ENCODE measurements at places on chromosomes 7 and 10. TPM values are rescaled to one million over a fixed set of nuclear protein-coding genes. Genes with fewer than 3 reads are reported as not detected.

- DNase-seq, result no peak
Measured at GRCh38 chr7:147182874-147183273, 1066.3 kb downstream of the CNTNAP2 start.

GRCh38 chr10:133276435-133277201 is at the start of gene ADAM8:
TSS of gene ADAM8 (minus strand) at chr10:133276868. CDS start at chr10:133276817, 51 bp downstream.
- DNase-seq, result no peak

DNA sequence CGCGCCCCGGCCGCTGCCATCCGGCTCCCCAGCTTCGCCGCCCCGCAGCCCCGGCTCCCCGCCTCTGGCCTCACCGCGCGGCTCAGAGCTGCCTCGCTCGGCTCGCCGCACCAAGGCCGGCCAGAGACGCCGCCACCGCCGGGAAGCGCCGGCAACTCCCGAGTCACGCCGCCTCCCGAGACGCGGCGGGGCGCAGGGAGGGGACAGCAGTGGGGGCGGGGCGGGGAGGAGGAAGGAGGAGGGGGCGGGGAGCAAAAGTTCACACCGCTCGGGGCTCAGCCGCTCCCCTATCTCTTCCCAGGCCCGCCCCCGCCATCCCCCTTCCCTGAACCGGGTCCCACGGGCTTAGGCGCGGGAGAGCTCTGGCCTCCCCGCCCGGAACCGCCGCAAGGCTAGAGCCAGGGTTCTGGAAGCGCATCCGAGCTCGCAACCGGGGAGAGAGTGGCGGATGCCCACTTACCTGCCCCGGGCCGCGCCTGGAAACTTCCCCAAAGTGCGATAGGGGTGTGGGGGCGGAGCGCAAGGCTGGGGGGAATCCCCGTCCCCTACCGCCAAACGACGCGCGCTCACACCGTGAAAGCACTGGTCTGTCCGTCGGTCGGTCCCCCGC is 1.0 kb downstream of the CHST15 start:
- no peak for DNase-seq

LRWD1 gene
- 27.9 TPM for total RNA-seq

- DNase-seq, result no peak
Measured at GRCh38 chr10:55233090-55233489, 432.1 kb upstream of the PCDH15 start.

DNA sequence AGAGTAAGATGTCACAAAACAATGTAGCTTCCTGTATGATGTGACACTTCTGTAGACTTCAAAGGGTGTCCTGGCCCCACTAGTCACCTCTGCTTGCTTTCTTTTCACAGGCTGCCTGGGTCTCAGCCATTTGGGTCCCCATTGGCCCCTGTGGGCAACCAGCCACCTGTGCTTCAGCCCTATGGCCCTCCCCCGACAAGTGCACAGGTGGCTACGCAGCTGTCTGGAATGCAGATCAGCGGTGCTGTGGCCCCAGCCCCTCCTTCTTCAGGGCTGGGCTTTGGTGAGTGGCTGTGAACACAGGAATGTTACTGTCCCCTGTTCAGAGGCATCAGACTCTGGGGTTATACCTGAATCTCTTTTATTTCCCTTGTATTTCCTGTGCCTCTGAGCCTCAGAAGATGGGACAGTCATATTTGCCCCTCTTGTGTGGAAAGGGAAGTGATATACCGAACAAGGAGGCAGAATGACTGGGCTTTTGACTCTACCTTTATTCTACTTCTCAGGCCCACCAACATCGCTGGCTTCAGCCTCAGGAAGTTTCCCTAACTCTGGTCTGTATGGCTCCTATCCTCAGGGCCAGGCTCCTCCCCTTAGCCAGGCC is 15.4 kb downstream of the SEC24C start:
- no peak for DNase-seq

- no peak for DNase-seq
Measured at GRCh38 chr10:78846071-78846470, 222.7 kb upstream of the ZMIZ1 start.

SPDYE9 gene
- total RNA-seq, result not detected

DNA sequence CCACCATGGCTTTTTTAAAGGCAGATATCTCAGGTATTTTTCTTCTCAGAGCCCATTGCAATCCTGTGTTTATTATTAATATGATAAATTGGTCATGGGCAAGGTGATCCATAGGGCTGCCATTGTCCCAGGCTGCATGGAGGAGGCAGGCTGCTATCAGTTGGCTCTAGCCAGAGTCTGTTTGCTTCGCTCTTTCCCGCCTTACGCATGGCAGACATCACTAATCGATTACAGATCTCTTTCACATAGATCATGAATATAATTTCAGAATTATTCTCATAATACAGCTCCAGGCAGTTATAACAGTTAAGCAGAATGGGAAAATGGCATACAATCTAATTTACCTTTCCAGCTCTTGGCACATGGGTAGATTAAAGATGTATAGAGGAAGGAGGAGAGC is 30.4 kb upstream of the HABP2 start:
- DNase-seq, result no peak

DNA sequence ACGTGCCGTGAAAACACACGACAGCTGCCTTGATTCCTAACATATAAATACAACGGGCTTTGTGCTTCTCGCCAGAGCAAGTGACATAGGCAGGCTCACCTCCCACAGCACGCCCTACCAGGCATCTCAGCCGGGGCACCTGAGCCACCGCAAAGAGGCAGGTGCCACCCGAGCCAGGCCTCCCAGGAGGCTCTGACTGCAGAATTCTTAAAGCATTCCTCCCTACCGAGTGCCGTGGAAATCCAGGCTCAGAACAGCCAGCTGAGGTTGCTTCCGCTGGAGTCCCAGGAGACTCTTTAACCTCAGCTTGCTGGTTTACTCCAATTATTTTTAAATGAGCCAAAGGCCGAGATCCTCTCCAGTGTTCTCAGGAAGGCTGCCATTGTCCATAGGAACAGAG is 206.5 kb downstream of the USP6NL start:
- DNase-seq, result no peak
